CD4-positive, alpha-beta T cell treated with Interferon alpha-2 for 1 hour (primary cell): ENCODE measurements at places on chromosomes 6 and 20.

GRCh38 chr6:89267918-89268317, 47.2 kb downstream of the GABRR2 start:
- DNase-seq: no peak

DNA sequence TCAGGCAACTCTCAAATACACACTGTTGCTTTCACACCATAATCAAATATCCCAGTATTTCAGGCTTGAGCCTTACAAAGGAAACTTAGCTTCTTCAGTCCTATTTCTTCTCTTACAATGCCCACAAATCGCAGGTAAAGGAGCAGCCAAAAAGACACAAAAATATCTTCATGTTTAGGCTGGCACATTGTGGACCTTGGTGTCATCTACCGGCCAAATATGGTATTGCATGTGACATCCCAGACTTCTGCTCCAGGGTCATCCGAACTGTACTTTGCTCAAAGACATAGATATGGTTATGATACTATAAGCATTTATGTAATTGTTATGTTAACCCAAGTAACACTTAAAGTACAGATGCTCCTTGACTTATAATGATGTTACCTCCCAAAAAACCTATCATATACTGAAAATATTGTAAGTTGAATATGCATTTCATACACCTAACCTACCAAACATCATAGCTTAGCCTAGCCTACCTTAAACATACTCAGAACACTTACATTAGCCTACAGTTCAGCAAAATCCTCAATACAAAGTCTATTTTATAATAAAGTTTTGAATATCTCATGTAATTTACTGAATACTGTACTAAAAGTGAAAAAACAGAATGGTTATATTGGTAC, 4.6 kb downstream of the OR2H2 start:
- peak; percentile 39 for DNase-seq

DNA sequence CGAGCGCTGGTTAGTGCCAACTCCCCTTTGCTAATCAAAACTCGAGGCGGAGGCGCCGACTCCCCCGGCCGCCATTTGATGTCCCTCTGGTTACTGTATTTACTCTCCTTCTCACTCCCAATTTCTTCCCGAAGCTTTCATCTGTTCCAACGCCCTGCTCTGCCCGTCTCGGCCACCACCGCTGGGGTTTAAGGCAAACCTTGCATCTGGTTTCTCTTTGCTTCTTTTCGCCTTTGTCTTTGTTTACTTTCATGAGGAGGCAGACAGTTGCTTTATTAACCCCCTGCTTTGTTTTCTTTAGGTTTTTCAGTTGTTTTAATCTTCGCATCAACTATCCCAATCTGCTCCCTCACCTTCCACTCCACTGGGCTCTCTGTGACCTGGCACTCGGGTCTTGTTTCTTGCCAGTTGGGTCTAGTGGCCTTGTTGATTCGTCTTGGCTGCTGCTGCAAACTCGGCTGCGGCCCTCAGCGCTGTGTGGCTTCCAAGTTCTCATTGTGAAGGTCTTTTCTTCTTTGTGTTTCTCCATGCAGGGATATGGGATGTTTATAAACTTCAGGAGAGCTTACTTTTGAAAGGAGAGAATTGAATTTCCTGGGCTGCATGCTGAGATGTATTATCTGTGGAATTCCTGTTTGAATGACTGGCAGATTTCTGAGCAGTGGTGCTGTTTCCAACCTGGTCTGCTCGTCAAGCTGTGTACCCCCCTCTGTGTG, 155.1 kb downstream of the CDC5L start:
- DNase-seq: no peak

GRCh38 chr6:44487586-44487985, 100.1 kb downstream of the CDC5L start:
- DNase-seq: no peak

- DNase-seq: no peak
Observed at GRCh38 chr20:60104993-60105803, 147.0 kb downstream of the CDH26 start.

GRCh38 chr6:10309457-10310329, 105.2 kb downstream of the TFAP2A start:
- DNase-seq: no peak

GRCh38 chr20:24978513-24978912, 14.0 kb downstream of the APMAP start:
- DNase-seq: no peak

GRCh38 chr6:45420909-45421708, 43.4 kb upstream of the SUPT3H start:
- no peak for DNase-seq

- DNase-seq: no peak
Observed at GRCh38 chr20:52332230-52332629, 140.7 kb upstream of the ZFP64 start.

- DNase-seq: no peak
Observed at GRCh38 chr6:20900389-20901160, 366.3 kb downstream of the CDKAL1 start.
